ENCODE measurements at places on chromosomes 6 and 20.
A peak's percentile ranks its signal among the peaks of the same experiment; 100 is the strongest.

DNA sequence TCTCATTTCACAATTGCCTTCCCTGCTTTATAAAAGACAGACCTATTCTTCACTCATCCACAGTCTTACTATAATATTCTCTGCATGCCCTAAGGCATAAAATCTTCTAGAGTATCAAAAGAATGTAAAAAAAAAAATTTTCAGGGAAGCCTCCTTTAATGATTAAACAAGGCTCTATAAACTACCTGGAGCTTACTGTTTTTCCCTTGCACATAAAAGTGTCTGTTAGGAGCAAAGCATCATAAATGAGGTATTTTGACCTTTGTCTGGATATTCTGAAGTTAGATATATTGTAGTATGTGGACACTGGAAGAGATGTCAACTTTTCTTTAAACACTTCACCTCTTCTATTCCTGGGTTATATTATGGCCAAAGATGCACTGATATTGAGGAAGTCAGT, 97.5 kb downstream of the ARHGAP18 start:
- no peak for DNase-seq

DNA sequence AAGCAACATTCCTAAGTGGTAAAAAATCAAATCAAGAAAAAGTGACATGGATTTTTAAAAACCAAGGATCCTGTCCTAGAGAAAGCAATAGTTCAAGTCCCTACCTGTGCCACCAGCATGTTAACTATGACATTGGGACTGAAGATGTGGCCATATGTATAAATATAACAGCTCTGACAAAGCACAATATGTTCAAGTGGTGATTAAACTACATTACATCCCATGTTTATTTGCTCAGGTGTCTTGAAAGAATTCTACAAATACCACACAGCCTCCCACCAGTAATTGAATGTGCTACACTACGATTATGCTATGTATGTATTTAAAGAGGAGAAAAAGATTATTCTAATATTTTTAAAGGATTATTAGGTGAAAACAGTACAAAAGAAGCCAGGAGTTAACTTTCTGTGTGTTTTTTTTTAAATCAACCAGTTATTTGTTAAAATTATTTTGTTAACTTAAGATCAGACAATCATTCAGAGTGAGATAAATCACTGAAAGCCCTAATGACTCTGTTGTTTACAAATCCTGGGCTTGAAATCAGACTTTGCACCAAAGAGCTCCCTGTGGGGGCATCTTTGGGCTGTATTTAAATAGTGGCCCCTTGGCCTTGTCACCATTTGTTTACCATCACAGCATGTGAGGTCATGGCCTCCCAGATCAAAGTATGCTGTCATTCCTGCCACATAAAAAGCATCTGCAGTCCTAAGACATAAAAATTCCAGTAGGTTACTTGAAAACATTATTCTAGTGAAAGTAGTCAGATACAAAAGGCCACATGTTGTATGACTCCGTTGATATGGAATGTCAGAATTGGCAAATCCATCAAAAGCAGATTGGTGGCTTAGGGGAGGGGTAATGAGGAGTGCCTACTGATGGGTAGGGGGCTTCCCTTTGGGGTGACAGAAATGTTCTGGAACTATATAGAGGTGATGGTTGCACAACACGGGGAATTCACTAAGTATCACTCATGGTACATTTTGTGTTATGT, 17.1 kb downstream of the TTLL2 start:
- no peak for DNase-seq

DNA sequence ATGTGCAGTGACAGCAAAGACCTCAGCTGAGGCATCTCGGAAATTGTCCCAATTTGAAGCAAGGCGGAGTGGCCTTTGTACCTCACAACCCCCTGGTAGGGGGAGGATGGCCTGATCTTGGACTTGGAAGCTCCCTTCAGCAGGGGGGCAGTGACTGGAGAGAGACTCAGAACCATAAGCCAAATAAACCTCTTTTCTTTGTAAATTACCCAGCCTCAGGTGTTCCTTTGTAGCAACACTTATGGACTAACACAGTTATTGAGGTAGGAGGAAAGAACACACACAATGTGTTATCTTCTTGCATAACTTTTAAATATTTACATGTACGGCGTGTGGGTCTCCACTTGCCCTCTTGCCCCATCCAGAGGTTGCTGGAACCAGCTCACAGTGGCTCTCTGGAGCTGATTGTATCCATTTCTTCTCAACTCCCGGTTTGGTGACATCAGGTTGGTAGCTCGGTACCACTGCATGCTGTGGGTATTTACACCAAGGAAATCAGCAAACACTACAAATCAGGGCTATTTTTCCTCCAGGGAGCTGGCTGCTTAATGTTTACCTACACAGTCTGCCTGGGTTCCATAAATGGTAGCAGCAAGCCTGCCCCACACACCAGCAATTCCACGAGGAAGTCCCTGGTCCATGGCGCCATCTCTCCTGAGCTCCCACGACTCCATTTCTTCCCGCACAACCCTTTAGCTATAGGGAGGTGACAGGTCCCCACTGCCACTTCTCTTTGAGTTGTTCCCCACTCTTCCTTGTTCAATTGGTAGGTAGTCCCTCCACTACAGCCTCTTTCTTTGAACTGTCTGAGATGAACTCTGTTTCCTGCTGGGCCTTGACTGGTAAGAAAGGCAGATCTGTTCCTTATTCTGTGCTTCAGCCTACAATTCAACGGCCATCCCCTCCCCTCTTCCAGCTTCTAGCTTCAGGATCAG, 54.3 kb upstream of the TASP1 start:
- DNase-seq = no peak

GRCh38 chr6:19602434-19603013, 234.6 kb upstream of the ID4 start:
- DNase-seq = no peak

DNA sequence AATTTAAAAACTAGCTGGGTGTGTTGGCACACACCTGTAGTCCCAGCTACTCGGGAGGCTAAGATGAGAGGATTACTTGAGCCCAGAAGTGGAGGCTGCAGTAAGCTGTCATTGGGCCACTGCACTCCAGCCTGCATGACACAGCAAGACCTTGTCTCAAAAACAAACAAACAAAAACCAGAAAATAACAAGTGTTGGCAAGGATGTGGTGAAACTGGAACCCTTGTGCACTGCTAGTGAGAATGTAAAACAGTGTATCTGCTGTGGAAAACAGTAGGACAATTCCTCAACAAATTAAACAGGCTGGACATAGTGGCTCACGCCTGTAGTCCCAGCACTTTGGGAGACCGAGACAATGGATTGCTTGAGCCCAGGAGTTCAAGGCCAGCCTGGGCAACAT, 3.5 kb downstream of the UQCC1 start:
- DNase-seq = no peak

GRCh38 chr20:25493137-25493536, 85.7 kb downstream of the GINS1 start:
- no peak for DNase-seq

- no peak for DNase-seq
Observed at GRCh38 chr6:16148498-16148897, 19.6 kb downstream of the MYLIP start.

GRCh38 chr20:45450097-45450818, 19.3 kb upstream of the WFDC2 start:
- DNase-seq = peak; percentile 85

GRCh38 chr6:41967312-41968287, 26.0 kb upstream of the CCND3 start:
- no peak for DNase-seq

DNA sequence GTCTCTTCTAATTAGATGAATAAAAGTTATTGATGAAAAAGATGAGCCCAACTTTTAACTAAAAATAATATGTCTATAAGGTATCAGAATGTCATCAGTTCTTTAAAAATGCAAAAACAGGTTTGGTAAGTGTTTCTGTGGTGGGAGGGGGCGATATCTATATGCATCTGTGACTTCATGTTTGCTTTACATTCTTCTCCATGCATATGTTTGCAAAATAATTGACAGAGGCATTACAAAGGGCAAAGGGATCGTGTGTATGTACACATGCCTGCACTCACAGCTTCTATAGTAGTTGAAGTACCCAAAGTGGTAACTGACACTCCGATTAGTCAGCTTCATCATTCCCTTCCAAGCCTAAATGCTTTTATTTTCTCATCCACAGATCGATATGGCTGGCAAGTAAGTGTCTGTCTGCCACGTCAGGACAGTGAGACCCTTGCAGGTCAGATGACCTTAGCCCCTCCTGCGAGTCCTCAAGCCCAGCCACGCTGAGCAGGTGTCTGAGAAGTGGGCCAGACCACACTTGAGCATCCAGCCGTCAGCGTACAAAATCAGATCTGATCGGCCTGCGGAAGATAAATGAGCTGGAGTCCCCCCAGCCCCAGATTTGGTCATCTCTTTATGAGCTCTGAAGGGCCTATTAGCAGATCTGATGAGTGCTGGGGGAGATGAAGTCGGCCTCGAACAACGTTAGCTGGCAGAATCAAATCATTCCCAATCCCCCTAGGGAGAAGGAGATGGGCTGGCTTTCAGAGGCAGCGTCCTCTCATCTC, 369.1 kb downstream of the MAFB start:
- DNase-seq = no peak

DNA sequence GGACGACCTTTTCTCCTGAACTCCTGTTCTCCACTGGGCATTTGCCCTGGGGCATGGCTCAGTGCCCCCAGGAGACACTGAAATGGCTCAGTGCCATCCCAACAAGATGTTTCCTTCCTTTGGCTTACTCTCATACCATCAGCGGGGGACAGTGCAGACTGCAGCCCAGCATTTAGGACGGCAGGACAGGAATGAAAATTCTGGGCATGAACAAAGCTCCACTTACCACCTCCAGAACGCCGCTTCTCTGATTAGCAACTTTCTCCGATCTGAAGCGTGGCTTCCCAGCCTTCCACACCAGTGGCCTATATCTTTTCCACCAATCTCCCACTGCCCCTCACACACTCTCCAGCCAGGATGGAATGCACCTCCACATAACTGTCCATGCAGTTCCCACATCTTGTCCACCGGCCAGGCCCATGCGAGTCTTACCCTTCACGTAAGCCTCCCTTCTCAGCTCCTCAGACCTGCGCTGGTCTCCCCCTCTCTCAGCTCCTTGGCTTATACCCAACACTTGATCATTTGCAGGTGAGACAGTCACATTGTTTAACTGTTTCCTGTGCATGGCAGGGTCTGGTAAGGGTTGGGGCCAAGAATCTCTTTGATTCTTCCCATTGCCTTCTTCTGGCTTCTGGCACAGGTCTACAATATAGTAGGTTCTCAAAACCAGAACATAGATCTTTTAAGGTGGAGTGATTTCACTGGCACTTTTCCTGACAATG, 114.5 kb downstream of the FYN start:
- DNase-seq = no peak

- DNase-seq = no peak
Observed at GRCh38 chr20:34098570-34098969, 13.5 kb downstream of the EIF2S2 start.

GRCh38 chr6:22227824-22228610, 68.8 kb downstream of the PRL start:
- no peak for DNase-seq

DNA sequence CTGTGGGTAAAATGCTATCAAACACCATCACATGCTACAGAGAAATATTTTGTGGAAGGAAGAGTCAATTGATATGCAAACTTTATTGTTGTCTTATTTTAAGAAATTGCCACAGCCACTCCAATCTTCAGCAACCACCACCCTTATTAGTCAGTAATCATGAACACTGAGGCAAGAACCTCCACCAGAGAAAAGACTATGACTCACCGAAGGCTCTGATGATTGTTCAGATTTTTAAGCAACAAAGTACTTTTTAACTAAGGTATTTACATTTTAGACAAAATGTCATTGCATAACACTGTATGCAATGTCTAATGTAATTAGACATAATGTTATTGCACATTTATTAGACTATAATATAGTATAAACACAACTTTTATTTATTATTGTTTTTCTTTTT, 26.2 kb upstream of the MMP24 start:
- no peak for DNase-seq

- no peak for DNase-seq
Observed at GRCh38 chr6:100464903-100465700, at the start of gene SIM1. Gene SIM1 (minus strand): TSS chr6:100464921. CDS start chr6:100463468, 1,453 bp downstream.

- no peak for DNase-seq
Observed at GRCh38 chr6:3617192-3617631, 134.3 kb downstream of the PXDC1 start.

DNA sequence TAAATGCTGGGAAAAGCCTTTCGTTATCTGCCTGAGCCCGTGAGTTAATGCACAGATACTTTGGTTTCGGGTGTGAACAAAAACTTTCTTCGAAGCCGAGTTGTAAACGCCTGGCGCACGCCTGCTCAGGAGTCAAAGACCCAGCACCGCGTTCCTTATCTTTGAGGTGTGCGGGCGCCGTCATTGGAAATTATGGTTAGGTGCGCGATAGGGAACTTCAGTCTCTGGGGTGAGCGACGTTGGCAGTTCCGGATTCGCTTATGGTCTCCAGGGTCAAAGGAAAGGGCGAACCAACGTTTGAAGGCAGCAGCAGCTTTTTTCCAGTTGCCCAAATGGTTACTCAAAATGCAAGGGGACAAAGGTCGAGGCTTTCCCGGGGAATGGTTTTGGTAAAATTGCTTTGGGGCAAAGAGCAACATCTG, 853 bp downstream of the SLC22A3 start:
- no peak for DNase-seq

- no peak for DNase-seq
Observed at GRCh38 chr20:44549123-44549522, 27.3 kb upstream of the SERINC3 start.

DNA sequence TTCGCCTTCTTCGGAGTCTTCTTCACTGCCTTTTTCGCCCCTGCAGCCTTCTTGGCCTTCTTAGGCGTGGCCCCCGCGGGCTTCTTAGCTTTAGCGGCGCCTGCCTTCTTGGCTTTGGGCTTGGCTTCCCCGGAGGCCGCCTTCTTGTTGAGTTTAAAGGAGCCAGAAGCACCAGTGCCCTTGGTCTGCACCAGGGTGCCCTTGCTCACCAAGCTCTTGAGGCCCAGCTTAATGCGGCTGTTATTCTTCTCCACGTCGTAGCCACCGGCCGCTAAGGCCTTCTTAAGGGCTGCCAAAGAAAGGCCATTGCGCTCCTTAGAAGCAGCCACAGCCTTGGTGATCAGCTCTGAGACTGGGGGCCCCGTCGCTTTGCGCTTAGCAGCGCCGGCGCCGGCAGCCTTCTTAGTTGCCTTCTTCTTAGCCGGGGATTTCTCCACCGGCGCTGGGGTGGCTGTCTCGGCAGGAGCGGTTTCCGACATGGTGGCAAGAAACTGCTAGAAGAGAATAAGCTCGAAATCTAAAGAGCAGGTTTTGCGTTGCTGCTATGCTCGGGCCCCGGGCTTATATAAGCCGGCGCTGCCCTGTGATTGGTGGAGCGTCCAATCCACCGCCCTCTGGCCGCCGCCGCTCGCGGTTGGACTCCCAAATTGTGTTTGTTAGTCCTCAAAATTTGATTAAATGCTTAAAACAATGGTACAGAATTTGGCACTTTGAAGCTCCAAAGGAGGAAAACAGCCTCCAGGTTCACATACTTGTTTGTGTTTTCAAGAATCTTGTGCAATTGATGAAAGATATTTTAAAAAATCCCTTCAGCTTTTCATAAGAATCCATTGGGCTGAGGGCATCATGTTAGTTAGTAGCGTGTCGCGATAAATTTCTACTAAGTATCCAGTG, 44.9 kb downstream of the OR2B2 start:
- DNase-seq = peak; percentile 89

GRCh38 chr6:104537180-104537579, 322.5 kb downstream of the HACE1 start:
- DNase-seq = no peak

Measured in bone marrow (tissue), 2 donors.